T-helper 2 cell treated with Interferon-gamma antibody and Interleukin-4, amounts not matched to agents 5 μg/mL and 100 μg/mL, for 36 hours (primary cell): ENCODE measurements at places on chromosomes 1 and 21.

DNA sequence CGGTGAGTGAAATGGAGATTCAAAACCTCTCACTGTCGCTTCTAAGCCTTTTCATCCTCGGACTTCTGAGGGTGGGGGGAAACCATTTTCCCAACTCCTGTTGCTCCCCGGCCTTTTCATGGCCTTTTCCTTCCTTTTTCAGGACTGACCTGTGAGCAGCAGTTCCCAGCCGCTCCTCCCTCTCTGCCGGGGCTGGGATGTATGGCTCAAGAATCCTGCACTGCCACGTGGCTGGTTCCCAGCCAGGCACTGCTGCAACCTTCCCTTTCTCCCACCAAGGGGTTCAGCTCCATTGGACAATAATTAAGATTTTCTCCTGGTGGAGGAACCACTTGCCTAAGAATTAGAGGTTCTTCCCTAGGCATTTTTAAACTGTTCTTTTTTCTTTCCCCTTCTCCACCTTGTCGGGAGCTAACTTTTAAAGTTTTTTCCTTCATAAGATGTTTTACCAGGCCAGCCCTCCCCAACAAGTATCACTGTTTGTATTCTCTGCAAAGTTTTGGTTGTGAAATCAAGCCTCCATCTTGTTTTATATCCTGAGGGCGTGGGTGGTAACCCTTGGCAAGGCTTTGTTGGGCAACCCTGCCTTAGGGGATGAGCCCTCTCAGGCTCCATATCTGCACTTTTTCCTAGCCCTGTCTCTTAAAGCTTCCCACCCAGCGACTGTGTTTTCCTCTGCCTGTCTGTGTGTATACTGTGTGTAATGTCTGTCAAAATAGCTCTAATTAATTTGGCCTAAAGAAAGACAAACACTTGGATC is 1166.6 kb upstream of the ADGRL2 start:
- no peak for DNase-seq

GRCh38 chr1:43978551-43979260 is at the start of gene B4GALT2:
Gene B4GALT2 (plus strand): TSS chr1:43979210. CDS start chr1:43981161, 1,951 bp downstream.
- DNase-seq: peak; percentile 51

- DNase-seq: no peak
Observed at GRCh38 chr1:212819726-212820125, 27.7 kb downstream of the SPATA45 start.

DNA sequence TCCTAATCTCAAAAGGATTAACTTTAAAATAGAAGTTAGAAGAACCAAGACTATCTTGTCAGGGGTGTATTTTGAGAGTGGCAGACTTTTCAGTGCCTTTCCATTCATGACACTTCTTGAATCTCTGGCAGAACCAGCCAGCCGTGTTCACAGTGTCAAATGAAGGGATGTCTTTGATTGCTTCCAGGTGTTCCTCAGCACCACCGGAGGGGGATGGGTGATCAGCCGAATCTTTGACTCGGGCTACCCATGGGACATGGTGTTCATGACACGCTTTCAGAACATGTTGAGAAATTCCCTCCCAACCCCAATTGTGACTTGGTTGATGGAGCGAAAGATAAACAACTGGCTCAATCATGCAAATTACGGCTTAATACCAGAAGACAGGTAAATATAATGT is 32.3 kb downstream of the FMO1 start:
- no peak for DNase-seq

GRCh38 chr1:154329152-154329521 is 3.8 kb downstream of the ATP8B2 start:
- no peak for DNase-seq

- no peak for DNase-seq
Observed at GRCh38 chr1:68010090-68010489, 40.3 kb downstream of the DIRAS3 start.

DNA sequence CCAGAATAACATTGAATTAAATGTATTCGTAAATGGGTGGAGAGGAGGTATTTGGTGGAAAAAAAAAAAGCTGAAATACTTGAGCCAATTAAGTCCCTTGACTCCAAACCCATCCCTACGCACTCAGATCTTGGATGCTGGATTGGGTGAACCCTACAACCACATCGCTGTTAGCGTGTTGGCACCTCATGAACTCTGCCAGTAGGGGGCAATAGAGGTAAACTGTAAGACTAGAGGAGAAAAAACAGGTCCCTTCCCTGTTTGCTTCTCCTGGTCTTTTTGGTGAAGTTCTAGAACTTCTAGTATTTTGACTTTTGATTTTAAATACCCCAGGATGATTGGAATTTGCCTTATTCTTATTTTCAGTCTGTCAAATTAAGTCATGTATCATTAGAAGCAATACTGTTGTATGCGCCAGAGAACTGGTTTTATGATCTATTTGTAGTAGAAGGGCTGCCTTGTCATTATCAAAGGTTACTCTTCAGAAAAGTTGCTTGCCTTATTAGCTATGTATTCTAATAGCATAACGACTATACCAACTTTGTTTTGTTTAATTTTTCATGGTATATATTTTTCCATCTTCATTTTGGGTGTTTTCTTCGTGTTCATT is 1.9 kb upstream of the OR13G1 start:
- DNase-seq: no peak

DNA sequence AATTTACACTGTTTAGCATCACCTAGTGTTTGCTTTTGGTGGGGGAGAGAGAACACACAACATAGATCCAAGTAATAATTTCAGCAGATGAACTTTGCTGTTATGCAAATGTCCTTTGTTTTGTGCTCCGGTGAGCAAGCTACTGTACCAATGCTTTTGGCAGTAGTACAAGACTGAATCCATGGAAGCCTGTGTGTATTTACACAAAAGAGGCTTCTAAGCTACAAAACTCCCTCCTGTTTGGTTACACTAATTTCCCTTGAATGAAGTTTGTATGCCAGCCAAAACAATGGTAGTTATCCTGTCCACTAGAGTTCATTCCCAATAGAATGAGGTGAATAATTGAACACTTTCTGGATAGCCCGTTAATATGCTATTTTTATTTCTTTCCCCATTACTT is 320.5 kb downstream of the KCTD3 start:
- no peak for DNase-seq

DNA sequence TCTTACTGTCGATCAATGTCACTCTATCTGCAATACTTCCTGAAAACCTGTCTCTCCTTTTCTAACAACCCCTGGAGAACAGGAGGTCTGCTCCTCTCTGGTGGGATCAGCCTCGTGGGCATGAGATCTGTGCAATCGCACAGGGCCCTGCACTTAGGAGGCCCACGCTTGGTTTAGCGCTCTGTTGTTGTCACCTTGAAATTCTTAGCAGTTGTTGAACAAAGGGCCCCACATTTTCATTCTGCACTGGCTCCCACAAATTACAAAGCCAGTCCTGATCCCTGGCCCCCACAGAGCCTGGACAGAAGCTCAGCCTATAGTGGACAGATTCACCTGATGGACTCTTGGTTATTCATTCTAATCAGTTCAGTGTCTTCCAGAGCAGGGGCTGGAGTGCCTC is 18.6 kb downstream of the SPOCD1 start:
- no peak for DNase-seq

- DNase-seq: no peak
Observed at GRCh38 chr1:64000021-64000420, 203.4 kb upstream of the UBE2U start.

- no peak for DNase-seq
Observed at GRCh38 chr1:192976576-192976975, 82.6 kb downstream of the UCHL5 start.

GRCh38 chr1:3111348-3112021 is 42.5 kb downstream of the PRDM16 start:
- DNase-seq: no peak

GRCh38 chr21:36246080-36246631 is 73.8 kb upstream of the MORC3 start:
- no peak for DNase-seq

- no peak for DNase-seq
Observed at GRCh38 chr1:92792340-92792782, 7.5 kb upstream of the EVI5 start.

DNA sequence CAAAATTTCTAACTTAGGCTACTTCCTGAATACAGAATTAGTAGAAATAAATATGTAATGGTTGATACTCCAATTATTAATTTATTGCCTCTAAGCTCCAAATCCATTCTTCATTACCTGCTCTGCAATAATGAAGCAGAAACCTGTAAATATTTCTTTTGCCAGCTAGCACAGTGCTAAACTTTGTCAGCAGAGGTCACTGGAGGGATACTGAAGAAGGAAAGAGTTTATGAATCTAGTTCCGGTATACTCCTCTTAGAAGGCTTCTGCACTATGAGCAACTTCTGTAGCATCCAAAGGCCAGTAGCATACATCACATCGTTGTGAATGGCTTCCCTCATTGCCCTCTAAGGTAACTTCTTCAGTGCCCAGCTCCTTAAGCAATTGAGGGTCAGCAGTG is 81.0 kb upstream of the LHX8 start:
- DNase-seq: no peak

DNA sequence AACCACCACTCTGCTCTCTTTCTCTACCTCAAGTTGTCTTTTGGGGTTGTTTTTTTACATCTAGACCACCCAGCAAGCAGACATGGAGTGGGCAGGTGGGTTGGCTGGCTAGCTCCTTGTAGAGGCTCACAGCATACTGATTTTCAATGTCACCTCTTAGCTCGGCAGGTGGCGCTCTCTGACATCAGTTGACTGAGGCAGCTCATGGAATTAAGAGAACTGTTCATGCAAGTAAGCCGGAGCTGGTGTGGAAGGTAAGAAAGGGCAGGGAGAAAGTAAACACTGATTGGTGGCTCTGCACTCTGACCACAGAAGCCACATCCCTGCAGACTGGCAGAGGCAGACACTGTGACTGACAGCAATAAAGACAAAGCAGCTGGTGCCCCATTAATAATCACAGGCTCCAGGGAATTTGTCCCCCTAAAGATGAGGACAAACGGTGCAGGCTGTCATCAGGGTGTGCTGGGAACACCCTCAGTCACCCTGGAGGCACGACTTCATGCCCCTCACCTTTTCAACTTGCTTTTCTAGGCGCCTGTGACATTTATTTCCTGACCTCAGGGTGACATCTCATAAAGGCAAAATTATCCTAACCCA is 226.8 kb downstream of the LMX1A start:
- DNase-seq: peak; percentile 15

GRCh38 chr21:45087022-45087823 is 12.8 kb downstream of the ADARB1 start:
- DNase-seq: no peak
